ACHN (cell line): ENCODE measurements at places on chromosomes 12 and 14.

DNA sequence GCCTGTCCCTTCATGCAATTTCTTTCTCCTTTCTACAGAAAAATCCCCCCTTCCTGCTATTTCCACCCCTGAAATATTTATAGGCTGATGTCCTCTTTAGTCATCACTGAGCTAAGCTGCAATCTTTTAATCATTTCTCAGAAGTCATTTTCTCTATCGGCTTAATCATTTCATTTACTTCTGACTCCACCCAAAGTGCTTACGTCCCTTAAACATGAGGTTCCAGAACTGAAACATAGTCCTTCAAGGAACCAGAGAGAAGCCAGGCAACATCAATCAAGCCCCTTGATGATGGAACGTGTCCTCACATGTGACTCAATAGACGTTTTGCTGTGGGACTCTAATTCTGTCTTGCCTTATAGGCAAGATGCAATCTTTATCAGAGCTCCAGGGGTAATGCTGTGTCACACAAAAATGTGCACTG, 148.7 kb upstream of the KRR1 start:
- DNase-seq, result peak; percentile 96

DNA sequence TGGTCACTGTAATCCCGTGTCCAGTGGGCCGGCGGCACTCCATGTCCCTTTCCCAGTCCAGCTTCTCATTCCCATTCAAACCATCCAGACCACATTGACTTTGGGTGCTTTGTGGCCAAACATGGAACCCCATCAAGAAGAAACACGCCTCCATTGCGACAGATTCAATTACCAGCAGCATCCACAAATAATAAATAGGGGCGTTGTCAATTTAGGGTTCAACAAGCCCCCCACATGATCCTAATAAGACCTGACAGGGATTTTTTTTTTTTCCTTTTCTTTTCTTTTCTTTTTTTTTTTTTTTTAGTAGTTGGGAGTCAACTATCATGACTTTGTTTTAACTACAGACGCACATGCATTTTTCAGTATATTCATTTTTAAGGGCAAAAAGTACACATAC, 149.4 kb downstream of the DICER1 start:
- no peak for DNase-seq

GRCh38 chr12:65432114-65432513, 153.6 kb downstream of the MSRB3 start:
- no peak for DNase-seq

GRCh38 chr14:33120966-33121365, 182.3 kb downstream of the NPAS3 start:
- no peak for DNase-seq

- no peak for DNase-seq
Observed at GRCh38 chr14:55546212-55546874, 33.7 kb upstream of the KTN1 start.

- DNase-seq, result peak; percentile 71
Observed at GRCh38 chr12:5965950-5966383, 20.9 kb upstream of the ANO2 start.
